ENCODE measurements at places on chromosomes 5 and 9.

DNA sequence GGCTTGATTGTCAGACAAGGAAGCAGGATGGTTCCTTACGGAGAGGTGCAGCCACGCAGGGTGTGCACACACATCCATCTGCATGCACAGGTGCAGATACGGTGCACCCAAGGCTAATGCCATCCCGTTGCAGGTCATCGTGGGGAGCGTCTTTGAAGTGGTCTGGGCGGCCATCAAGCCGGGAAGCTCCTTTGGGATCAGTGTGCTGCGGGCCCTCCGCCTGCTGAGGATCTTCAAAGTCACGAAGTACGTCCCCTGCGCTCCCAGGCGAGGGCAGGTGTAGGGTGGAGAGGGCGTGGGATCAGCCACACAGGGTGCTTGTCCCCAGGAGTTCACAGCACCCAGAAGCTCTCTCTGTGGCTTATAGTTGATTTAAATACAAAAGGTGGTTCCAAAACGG lies 106.4 kb downstream of the CACNA1B start:
- DNase-seq, result no peak

- DNase-seq, result no peak
Measured at GRCh38 chr9:75855509-75855908, 35.0 kb upstream of the PCSK5 start.

DNA sequence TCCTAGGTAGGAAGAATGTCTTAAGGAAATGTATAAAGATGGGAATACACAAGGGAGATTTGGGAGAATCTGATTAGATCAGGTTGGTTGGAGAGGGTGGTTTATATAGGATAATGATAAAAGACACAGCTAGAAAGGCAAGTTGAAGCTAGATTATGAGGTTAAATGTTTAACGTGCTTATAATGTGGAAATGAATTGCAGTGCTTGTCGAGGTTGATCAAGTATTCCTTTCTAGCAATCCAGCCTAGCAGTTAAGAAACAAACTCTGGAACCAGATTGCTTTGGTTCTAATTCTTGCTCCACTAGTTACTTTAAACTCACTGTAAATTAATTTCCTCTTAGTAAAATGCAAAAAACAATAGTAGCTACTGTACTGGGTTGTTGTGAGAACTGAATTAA lies 76.5 kb downstream of the NIPBL start:
- no peak for DNase-seq

DNA sequence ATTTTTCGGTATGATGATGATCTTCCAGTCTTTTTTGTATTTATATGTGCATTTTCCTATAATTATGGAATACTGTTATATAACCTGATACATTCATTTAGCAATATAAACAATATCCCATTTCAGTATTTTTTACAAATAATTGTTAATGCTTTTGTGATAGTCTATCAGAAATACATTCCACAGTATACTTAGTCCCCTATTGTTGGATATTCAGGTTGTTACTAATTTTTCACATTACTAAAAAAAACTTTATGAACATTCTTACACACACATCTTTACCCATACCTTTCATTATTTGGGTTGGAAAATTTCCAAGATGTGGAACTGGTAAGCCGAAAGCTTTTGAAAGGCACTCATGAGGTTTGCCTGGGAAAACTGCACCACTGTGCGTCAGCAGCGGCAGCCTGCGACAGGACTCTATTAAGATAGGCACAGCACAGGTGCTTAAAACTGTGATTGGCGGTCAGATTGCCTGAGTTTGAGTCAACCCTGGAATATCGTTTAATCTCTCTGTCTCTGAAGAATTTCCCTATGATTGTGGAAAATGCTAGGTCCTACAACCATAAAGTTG lies 147.5 kb upstream of the ERCC6L2 start:
- no peak for DNase-seq

GRCh38 chr5:147482706-147483180 lies 27.1 kb downstream of the DPYSL3 start:
- DNase-seq, result no peak

DNA sequence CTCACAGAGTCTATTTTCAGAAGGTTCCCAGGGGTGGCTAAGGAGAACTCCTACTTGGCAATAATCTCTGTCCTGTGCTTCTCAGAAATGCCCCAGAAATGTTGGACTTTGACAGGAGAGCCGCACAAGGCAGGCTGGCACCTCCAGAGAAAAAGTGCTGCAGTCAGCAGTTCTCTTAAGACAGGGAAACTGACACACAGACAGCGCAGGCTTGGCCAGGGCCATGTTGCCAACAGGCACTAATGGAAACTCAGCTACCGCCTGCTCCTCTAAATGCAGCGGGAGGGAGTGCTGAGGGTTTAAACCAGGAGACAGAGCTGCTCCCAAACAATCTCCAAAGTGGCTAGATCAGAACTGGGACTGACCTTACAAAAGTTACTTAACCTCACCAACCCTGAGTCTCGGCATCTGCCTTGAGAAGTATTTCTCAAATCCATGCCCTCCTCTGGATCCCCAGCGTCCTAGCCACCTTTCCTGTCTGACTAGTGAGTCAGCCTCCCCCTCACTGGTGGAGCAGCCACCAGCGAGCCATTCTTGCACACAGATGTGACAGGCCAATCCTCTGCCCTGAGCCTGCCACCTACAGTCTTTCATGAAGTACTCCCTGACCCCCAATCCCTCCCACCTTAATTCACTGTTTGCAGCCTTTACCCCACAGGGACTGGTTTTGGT lies 186.4 kb downstream of the CDK5RAP2 start:
- peak; percentile 16 for DNase-seq

GRCh38 chr5:110161162-110161561 lies 471.4 kb downstream of the MAN2A1 start:
- no peak for DNase-seq

DNA sequence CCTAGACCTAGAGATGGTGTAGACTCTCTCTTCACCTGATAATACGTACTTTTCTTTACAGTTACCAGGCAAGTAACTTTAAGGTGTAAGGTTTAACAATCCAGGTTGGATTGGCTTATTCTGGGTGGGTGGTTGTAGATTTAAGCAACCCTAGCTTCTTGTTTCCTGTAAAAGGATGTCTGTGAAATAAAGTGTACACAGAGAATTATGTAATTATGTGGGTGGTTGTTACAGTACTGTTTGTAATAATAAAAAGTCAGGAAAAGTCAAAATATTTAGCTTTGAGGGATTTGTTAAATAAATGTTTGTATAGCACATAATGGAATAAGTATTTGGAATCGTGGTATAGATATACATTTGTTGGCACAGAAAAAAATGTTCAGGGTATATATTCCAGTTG lies 43.7 kb upstream of the F2R start:
- DNase-seq, result no peak

DNA sequence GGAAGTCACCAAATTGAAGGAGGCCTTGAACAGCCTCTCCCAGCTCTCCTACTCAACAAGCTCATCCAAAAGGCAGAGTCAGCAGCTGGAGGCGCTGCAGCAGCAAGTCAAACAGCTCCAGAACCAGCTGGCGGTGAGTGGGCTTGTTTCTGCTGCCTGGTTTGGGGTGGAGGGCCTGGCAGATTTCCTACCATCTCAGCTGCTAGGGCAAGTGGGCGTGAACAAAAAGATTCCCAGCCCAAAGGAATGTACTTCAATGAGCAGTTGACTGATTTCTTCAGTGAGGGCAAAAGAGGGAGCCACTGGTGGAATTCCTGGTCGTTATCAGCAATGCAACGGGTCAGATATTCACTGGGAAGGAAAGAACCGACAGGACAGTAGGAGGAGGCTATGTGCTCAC lies 12.6 kb upstream of the TTC23L start:
- no peak for DNase-seq

All from substantia nigra (tissue), 51 donors.